ENCODE measurements at places on chromosomes 3 and 15. TPM values are rescaled to one million over a fixed set of nuclear protein-coding genes. Genes with fewer than 3 reads are reported as not detected.

Gene RLBP1
- total RNA-seq, result 0.18 TPM

- DNase-seq, result no peak
These were observed 102.0 kb downstream of the LMLN start for GRCh38 chr3:198062068-198062465.

GRCh38 chr3:153829606-153830170 lies 291.5 kb upstream of the ARHGEF26 start:
- DNase-seq, result no peak

GRCh38 chr15:36483409-36483808 lies 96.0 kb upstream of the CDIN1 start:
- no peak for DNase-seq

Gene C2CD4A
- total RNA-seq, result 0.73 TPM

Gene TRPM1
- total RNA-seq, result not detected

Gene AMOTL2
- total RNA-seq, result 49.3 TPM

All from cerebellum (tissue), 4 donors.